Effector memory CD8-positive, alpha-beta T cell (primary cell): ENCODE measurements at places on chromosomes 1 and 21.

- H3K27ac ChIP-seq = no peak overlapping the region
- no peak for DNase-seq
- H3K4me3 ChIP-seq = no peak overlapping the region
- H3K27me3 ChIP-seq = peaks cover 31% of the 10 kb centered on the region
- H3K36me3 ChIP-seq = no peaks in the 10 kb centered on the region
- no peaks in the 10 kb centered on the region for H3K4me1 ChIP-seq
Observed at GRCh38 chr1:38719880-38720279, 139.7 kb downstream of the RRAGC start.

DNA sequence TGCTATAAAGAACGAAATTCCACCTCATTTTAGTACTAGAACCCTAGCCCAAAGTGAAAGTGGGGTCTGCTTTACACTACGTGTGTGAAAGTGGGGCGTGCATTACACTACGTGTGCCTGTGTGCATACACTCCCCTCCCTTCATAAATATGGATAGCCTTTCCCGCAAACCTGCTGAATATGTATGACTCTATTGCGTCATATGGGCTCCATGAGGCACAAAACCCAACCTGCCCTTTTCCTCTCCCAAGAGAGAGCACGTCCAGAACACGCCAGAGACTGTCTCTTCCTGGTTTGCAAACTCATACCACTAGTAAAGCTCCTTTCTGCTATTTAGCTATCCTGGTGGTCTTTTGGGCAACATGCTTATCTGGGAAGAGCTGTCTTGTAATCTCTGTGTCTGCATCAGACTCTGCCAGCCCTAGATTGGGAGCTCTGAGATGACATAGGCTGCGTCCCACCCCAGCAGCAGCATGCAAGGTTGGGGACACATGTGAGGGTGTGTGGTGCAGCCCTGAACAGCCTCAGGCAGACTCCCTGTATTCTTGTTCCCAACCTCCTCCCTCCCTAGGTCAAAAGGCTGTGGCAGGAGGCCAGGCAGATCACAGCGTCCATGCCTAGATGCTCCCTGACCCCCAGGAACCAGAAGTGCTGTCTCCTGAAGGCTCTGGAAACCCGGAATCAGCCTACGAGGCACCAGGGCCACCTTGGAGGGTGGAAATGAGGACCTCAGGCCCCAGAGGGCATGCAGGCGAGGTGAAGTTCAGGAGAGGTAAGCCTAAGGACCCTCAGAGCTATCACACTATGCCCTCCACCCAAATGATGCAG lies 12.3 kb upstream of the PADI1 start:
- H3K27ac ChIP-seq = no peak overlapping the region
- H3K36me3 ChIP-seq = peaks cover 2% of the 10 kb centered on the region
- no peak overlapping the region for H3K4me3 ChIP-seq
- H3K27me3 ChIP-seq = peaks cover 30% of the 10 kb centered on the region
- no peak for DNase-seq
- H3K4me1 ChIP-seq = no peaks in the 10 kb centered on the region

DNA sequence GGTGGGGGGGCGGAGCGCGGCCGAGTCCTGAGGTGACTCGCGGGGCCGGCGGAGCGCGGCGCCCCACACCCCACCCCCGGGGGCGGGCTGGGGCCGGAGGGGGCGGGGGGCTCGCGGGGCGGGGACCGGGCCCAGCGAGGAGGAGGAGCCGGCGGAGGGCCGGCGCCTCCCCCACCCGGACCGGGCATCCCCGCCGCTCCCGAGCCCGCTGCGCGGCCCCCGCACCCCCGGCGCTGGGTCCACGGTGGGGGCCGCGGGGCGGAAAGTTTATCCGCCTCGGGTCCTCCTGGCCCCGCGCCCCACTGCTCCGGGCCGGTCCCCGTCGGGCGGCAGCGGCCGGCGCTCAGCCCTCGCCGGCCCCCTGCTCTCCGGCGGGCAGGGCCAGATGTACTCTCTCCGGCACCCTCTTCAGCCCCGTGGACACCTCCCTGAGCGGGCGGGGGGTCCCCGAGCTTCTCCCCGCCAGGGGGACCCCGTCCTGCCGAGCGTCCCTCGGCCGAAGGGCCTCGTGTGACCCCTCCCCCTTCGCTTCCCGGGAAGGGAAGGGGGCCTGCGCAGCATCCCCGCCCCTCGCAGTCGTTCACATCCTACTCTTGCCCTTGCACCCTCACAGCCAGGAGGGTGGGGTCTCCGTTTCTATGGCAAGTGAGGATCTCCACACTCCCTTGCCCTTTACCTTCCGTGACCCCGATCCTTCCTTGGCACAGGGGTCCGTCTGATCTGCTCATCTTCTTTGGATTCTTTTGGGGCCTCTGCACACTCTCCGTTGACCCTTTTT lies 663 bp downstream of the CAMTA1 start:
- H3K4me1 ChIP-seq = peaks cover 29% of the 10 kb centered on the region
- peak overlapping the region; percentile 92 for H3K4me3 ChIP-seq
- H3K27ac ChIP-seq = peak overlapping the region; percentile 88
- H3K27me3 ChIP-seq = no peaks in the 10 kb centered on the region
- peaks cover 22% of the 10 kb centered on the region for H3K36me3 ChIP-seq

- no peak overlapping the region for H3K4me3 ChIP-seq
- no peaks in the 10 kb centered on the region for H3K36me3 ChIP-seq
- no peaks in the 10 kb centered on the region for H3K27me3 ChIP-seq
Observed at GRCh38 chr1:97093741-97094140, 372.2 kb downstream of the PTBP2 start.

DNA sequence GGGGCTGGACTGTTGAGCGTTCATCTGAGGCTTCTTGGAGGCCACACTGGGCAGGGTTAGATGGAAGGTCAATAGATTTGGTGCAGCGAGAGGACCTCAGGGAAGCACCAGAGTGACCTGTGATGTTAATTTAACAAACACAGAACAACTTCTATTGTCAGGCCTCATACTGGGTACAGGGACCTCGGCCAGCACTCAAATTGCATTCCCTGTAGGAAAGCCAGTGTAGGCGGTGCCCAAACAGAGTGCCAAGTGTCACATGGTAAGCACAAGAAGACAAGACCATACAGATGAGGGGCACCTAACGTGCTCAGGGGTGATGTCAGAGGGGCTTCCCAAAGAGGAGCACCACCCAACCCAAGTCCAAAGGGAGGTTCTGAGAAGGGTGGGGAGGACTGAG lies 1.3 kb downstream of the TMEM269 start:
- peaks cover 20% of the 10 kb centered on the region for H3K4me1 ChIP-seq
- peak overlapping the region; percentile 74 for H3K4me3 ChIP-seq
- no peaks in the 10 kb centered on the region for H3K27me3 ChIP-seq
- peak overlapping the region; percentile 55 for H3K27ac ChIP-seq

DNA sequence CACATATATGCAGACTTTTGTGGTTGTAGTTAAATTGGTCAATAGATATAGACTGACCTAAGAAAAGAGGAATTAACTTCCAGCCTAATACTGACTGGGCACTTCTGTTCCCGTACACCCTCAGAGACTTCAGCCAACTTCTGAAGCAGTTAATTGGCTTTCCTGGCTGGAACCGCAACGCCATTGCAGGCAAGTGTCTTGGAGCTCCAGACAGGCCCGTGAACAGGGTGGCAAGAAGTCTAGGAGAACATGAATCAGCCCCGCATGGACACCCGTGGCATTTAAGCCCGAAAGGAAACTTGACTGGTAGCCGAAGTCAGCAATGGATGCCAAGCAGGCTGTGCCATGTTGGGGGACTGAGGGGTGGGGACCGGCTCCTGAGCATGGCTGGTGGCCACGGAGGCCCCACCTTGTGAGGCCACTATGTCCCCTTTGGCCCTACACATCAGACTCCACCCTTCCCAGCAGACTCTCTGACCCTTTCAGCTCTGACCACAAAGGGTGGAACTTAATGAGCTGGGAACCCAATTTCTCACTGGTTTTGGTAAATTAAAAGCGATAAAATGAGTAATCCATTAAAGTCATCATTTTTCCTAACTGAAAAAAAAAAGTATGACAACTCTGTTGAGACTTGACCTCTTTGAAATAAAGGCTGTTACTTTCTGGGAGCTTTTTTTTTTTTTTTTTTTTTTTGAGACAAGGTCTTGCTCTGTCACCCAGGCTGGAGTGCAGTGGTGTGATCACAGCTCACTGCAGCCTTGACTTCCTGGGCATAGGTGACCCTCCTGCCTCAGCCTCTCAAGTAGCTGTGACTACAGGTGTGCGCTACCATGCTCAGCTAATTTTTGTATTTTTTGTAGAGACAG lies 54.1 kb downstream of the RUNX1 start:
- DNase-seq = no peak
- peaks cover 65% of the 10 kb centered on the region for H3K4me1 ChIP-seq
- peaks cover 32% of the 10 kb centered on the region for H3K36me3 ChIP-seq
- peak overlapping the region; percentile 94 for H3K27ac ChIP-seq
